ENCODE measurements at places on chromosomes 3 and 15.

DNA sequence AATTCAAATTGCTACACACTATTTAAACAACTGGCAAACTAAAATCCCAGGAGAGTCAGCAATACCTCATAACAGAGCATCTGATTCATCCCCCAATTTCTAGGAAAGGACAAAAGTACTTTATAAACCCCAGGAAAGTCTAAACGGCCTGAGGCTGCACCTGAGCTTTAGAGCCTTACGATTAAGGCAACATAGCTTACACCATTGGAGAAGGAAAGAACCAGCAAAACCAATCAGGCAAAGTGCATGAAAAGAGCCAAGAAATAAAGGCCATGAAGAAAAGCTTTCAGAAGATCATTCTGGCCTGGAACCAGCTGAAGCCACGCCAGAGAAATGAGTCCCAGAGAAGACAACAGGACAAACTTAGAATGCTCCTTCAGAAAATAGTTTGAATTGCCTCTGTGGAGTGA is 48.1 kb downstream of the PTPN9 start:
- DNase-seq = no peak

- DNase-seq = peak; percentile 56
These were observed 40.9 kb downstream of the SCAP start for GRCh38 chr3:47434849-47435248.

GRCh38 chr3:48698891-48699290 is 13.2 kb upstream of the NCKIPSD start:
- DNase-seq = no peak

- DNase-seq = no peak
These were observed 1.6 kb upstream of the WDR82 start for GRCh38 chr3:52280050-52280461.

DNA sequence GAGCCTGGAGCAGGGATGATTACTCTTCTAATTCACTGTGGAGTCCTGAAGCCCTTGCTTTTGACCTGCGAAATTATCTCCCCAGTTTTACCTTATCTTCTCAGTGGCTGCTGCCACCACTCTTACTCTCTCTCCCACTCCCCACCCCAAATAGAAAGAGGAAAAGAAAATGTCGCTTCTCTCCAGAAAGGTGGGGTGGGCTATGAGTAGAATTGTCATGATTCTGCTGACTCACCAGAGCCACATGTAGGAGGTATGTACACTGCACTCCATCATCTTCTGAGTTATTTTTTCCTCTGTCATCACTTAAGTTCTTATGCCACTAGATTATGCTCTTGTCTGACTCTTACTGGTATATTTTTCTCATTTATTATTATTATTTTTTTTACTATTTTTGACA is 43.9 kb upstream of the TMEM158 start:
- DNase-seq = no peak

- no peak for DNase-seq
These were observed 56.4 kb downstream of the EFHB start for GRCh38 chr3:19877656-19878055.

DNA sequence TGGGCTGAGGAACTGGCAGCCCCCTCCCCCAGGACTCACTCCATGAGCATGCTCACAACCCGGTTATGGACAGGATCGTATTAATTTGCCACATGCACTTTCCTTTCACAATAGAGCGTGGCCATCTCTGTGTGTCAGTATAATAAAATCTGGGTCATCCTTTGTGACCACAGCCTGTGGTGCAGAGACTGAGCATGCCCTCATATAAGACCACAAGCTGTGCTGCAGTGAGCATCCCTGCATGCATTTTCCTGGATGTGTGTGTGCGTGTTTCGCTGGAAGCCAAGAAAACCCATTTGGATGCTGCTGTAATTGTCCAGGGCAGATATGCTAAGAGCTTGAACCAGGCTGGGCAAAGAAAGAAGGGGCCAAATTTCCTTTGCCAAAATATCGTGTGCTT is 39.7 kb downstream of the CYP11A1 start:
- DNase-seq = no peak

DNA sequence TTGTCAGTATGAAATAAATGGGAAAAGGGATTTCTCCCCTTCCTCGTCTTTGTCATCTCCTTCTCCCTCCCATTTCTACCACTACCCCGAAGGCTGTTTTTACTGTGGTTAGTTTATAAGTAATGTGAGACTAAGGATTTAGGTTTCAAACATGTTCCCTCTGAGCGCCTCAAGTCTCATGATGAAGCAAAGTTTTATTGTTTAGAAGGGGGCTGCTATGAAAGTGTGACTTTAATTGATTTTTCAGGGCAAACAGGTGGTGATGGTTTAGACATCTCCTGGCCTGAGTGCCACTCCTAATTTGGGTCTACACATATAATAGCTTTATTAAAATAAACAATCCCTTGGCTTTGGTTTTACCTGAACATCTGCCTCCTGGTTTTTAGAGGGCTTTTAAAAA is 185.5 kb downstream of the MCTP2 start:
- no peak for DNase-seq

DNA sequence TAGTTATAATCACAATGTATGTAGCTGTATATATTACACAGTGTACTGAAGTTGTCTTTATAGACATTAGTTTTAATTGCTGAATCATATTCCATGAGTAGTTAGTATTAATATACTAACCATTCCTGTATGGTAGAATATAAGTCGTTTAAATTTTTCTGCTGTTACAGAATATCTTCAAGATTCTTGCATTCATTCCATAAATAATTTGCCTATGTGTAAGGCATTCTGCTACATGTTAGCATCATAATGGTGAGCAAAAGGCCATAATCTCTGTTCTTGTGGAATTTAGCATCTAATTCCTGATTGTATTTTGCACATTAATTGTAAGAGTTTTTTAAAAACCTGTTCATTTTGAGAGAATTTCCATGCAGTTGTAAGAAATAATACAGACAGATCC is 14.1 kb downstream of the GYG1 start:
- no peak for DNase-seq

DNA sequence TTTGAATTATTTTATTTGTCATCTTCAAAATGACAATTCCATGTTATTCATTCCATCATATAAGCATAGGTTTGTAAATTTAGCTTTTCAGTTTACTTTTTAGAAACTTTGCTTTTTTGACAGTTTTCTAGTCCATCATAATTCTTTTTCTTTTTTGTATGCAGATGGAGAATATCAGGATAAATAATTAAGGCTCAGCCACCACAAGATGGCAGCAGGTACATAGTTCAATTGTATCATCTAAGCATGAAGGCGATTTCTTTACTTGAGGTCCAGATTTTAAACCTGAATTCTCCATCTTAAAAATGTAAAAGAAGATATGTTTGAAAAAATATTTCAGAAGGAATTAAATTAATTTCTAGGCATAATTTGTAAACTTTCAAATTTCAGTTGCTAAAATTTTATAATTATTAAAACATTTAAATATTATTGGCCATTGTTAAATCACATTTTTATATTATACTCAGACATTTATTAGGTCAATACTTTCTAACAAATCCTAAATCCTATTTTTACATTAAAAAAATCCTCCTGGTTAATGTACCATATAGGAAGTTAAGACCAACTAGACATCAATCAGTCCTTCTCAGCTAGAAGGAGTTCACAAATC is 15.1 kb downstream of the PLSCR5 start:
- no peak for DNase-seq

- DNase-seq = no peak
These were observed 20.9 kb upstream of the RBP1 start for GRCh38 chr3:139560411-139560810.

DNA sequence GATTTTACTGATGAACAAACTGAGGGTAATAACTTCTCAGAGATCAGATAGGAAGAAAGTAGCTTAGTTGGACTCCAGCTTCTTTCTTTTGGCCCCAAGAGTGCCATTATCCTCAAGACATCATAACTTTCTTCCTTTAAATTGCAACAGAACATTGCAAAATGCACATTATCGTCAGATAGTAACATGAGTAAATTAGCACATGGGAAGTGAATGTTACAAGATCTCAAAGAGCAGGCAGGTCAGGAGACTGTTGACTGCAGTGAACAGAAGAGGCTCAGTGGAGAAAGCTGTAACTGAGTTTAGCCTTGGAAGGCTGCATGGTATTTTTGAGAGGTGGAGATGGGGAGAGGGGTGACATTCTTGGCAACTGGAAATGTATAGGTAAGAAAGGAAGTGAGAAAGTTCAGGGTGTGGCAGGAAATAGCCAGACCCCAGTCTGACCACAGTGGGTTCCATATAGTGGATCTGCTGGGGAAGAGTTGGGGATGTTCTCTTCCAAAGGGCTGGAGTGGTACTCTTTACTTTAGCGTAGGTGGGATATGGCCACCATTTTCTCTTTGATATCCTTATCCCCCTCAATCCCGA is 307.7 kb downstream of the RPLP1 start:
- no peak for DNase-seq

- DNase-seq = peak; percentile 23
These were observed 50.1 kb downstream of the C3orf20 start for GRCh38 chr3:14725013-14725412.

DNA sequence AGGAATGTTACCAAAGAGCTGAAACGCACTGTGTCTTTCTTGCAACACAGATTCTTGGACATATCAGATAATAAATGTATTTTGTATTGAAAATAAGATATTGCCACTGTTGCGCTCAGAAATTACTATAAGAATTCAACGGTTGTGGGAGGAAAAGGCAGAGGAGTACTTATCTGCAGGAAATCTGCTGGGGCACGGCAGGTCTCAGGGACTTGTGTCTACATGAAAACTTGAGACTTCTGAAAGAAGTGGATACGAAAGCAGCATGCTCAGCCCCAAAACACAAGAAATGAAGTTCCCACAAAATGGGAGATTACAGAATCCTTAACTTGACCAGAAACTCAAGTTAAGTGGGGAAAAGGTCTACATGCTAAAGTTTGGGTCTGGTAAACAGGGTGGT is 86.5 kb downstream of the IGSF11 start:
- DNase-seq = no peak

GRCh38 chr3:165133188-165133899 is 55.0 kb upstream of the SI start:
- no peak for DNase-seq

DNA sequence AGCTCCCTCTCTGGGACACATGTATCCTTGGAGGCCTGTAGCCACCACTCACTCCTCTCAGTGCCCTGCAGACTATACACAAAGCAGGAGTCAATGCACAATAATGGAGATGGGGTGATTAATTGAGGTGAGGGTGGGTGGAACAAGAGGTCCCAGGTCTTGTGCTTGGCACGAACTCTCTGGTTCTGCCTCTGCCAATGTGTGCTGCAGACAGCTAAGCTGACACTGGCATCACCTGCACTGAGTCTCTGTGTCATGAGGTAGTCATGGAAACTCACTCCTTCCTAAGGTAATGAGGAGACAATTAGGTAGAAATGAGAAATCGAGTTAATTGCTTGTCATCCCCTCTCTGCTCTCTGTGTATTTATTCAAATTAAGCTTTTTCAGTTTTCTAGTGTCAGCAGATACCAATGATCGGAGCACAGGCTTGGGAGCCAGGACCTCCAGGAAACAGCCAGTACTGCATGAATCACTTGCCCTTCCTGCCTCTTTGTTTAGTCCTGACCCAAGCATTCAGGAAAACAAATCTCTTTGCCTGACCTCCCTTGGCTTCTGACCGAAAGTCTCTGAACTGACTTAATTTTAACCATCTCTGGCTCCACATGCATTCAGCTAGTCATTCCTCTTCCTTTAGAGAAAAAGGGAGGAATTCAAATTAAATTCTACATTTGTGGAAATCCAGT is 56.7 kb downstream of the DRD3 start:
- no peak for DNase-seq

DNA sequence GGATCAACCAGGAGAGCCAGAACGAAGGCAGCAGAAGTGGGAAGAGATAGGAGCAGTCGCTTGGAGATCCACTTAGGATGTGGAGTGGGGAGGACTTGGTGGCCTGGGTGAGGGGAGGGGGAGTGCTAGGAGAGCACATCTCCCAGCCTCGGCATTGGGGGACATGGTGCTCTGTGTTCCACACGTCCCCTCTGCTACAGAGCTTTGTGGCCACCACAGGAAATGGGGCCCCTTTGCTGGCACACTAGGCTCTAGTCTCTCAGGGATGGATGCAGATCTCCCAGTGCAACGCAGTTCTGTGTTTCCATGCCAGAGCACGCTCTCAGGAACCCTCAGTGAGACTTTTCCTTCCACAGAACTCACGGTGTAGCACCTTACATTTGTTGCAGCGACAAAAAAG is 68.8 kb downstream of the CHDH start:
- DNase-seq = no peak

DNA sequence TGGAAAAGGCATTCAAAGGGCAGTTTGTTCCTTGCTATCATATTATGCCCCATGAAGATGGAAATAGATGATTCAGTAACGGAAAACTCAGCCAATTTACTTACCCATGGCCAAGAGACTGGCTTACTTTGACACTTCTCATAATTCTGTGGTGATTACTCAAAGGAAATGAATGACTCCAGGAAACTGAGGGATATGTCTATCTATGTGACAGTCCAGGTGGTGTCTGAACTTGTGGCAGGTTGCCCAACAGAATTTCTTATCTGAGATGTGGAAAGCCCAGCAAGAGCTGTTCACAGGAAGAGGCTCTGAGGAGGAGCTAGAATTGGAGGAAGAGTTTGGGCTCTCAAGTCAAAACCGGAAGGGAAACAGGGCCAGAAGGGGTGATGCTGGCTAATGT is 91.2 kb downstream of the KCNAB1 start:
- no peak for DNase-seq
